ENCODE measurements at places on chromosomes 1 and 21. TPM values are rescaled to one million over a fixed set of nuclear protein-coding genes. Genes with fewer than 3 reads are reported as not detected.

Gene LRRC71
- not detected for total RNA-seq

DNA sequence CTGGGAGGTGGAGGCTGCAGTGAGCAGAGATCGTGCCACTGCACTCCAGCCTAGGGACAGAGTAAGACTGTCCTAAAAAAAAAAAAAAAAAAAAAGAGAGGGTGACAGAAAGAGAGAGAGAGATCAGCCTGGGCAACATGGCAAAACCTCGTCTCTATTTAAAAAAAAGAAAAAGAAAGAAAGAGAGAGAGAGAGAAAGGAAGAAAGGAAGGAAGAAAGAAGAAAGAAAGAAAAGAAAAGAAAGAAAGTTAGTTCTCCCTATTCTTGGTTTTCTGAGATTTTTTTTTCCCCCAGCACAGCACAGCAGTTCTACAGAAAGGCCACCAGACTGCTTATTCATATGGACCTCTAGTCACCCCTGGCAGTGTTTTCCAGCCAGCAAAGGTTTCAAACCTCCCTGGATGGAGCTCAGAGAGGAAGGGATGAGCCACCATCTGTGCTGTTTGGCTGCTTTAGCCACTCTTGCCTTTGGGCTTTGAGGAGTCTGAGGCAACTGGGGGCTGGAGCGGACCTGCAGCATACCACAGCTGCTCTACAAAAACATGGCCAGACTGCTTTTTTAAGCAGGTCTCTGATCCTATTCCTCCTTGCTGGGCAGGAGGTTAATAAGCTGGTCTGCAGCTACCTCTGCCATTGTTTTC is 10.6 kb downstream of the S100A6 start:
- no peak for DNase-seq

Gene ADAM30
- not detected for total RNA-seq

GRCh38 chr21:29077651-29078090 is 4.2 kb upstream of the CCT8 start:
- DNase-seq = no peak

Gene AKR7A2
- 43.4 TPM for total RNA-seq

DNA sequence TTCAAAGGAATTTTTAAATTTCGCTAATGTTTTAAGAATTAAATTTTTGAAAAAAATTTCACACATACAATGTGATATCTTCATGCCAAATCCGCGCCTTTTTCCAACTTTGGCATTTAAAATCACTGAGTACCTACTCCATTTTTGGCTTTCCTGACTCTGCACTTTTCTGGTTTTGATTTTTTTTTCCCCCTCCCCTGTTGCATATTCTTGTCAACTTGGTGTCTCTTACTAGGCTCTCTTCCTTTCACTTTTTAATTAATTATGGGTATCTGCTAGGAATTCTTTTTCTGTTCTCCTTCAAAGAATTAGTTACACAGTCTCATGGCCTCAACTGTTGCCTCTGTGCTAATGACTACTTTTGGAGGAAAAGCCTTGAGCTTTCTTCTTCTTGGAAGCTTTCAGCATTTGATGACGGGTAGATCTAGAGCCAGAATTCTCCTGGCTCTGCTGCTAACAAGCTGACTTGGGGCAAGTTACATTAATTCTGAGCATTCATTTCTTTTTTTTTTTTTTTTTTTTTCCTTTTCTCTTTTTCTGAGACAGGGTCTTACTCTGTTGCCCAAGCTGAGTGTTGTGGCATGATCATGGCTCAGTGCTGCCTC is 1.8 kb downstream of the AGL start:
- no peak for DNase-seq

Measured in heart right ventricle (tissue), 16 donors.